ENCODE measurements at places on chromosomes 6 and 20.

- DNase-seq, result no peak
Measured at GRCh38 chr20:50879649-50880550, 51.3 kb downstream of the ADNP start.

DNA sequence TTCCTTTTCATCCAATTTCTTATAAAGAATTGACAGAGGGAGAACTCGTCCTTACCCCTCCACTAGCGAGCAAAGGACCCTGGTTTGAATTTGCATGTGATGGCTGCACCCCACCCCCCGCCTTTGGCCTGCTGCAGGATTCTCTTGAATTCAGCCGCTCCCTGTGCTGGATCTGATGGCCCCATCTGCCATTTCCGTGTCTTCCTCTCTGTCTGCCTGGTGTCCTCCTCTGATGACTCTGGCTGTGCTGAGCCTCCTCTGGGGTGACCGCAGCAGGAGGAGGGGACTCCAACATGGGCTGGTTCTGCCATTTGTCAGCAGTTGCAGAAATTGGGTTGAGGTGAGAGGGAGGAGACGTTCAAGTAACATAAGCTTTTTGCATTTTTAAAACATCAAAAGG lies 188.8 kb downstream of the DLL1 start:
- DNase-seq, result no peak

- DNase-seq, result no peak
Measured at GRCh38 chr6:78462728-78463127, 404.6 kb upstream of the IRAK1BP1 start.

DNA sequence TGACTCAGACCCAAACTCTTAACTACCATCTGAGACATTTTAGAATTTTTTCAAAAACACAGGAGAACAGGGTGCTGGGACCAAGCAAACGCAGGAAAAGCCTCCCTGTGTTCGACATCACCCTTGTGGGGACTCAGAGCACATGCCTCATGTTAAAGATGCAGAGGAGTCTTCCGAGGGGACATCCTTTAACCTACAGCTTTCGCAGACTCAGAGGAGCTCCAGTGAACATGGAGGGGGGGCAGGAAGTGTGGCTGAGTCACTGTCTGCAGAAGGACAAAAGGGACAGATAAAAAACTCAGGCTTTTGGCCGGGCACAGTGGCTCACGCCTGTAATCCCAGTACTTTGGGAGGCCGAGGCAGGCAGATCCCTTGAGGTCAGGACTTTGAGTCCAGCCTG lies 15.1 kb downstream of the BMP7 start:
- no peak for DNase-seq

DNA sequence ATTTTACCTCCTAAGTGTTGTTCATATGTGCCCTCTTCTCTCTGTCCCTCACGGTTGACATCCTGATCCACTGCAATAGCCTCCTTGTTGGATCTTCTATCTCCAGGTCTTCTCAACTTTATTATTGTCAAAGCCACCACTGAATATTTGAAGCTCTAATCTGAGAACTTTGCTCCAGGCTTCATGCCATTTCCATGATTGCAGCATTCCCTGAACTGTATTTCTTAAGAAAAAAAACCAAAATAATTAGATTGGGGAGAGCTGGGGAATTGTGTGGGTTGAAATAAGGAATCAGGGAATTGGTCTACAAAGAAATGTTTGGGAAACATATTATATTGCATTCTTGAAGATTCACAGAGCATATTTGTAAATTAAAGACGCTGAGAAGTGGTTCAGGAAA lies 2.5 kb upstream of the STX7 start:
- no peak for DNase-seq

DNA sequence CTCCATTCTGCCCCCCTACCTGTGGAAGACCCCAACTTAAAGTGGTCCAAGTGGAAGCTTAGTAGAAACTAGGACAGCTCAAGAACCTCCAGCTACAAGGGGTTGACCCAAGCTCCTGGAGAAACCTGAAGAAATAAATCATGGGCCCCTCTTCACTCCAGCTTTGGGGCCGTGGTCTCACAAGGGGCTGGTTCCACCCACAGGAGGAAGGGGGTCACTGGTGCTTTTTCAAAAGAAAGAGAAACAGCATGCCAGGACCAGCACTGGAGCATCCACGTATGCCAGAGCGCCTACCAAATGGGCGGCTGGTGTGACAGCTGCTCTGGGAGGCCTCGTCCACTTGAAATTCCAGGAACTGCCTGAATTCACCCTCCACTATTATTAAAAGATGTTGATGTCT lies 14.4 kb upstream of the ANKRD60 start:
- no peak for DNase-seq

- DNase-seq, result peak; percentile 38
Measured at GRCh38 chr6:139547122-139547776, 172.8 kb upstream of the CITED2 start.

DNA sequence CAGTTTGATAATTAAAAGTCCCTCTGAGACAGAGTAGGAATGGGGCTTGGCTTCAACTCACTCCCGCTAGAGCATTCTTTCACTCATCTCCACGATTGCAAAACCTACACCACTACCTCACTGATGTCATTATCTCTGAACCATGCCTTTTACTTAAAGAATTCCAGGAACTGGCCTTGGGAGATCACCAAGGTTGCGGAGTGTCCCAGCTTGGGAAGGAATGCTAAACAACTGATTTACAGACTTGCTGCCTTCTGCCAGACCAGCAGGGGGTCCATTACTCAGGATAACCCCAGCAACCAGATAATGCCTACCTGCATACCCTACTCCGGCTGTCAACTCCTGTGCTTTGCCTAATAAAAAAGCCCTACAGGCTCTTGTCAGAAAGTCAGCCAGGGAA lies 102.2 kb upstream of the RALGAPA2 start:
- DNase-seq, result no peak

DNA sequence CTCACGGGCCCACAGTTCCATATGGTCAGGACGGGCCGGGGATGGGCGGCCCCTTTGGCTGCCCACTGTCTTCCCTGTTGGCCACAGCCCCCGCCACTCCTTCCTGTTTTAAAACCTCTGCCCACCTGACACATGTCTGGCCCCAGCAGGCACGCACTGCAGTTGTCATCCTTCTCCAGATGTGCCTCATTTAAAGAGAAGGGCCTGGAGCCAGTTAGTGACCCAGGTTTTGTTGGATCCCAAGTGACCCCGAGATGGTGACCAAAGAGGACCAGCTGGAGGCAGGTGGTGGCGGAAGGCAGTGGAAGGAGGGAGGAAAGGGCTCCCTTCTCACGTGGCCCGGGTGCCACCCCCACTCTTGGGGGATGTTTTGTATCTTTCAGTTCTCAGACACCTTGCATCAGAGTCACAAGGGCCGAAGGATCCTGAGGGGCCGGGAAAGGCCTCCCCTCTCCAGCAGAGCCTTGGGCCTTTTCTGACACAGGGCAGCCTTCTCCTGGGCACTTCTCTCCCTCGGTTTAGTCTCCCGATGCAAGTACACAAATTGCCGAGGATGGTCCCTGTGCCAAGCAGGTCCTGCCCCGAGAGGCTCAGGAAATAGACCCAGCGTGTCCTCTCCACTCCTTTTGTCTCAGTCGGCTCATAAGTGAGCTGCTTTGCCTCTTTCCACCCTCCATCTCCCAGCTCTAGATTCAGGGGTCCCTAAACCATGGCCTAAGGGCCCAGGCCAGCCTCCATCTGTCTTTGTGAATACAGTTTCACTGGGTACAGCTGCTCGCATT lies 117.6 kb downstream of the SULF2 start:
- DNase-seq, result no peak

DNA sequence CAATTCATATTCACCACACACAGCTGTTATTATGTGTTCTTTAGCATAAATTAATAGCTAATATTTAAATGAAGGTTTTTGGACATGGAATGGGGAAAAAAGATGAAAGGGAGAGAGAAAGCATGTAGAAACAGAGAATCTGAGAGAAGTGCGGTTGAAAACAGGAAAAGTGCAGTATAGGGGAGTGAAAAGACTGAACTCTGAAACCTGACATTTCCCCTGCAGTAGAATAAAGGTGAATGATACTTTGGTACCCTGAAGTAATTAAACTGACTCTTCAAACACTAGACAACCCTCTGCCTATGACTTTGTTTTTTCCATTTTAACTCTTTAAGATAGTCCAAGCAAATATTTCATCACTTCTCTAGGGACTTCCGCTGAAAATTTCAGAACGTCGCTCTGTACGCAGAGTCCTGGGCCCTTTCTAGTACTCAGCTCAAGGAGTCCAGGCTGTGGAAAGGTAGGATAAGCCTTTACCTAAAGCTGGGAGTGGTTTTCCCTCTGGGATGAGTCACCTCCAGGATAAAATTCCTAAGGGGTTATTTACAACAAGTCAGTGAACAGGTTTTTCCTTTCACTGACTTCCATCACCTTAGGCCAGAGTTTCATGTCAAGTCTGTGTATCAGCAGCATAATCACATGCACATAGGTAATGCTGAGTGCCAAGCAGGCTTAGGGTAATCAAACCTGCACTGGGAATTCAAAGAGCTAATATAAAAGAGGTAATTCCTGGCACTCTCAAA lies 614.5 kb downstream of the PKHD1 start:
- no peak for DNase-seq

GRCh38 chr20:56903421-56903820 lies 274.3 kb downstream of the TFAP2C start:
- DNase-seq, result no peak

GRCh38 chr20:21126581-21126870 lies 644 bp downstream of the KIZ start:
- DNase-seq, result no peak

- peak; percentile 83 for DNase-seq
Measured at GRCh38 chr6:31586008-31586407, at the start of gene LST1. LST1 (plus strand) TSS chr6:31586277; CDS start chr6:31587300, 1,023 bp downstream.

DNA sequence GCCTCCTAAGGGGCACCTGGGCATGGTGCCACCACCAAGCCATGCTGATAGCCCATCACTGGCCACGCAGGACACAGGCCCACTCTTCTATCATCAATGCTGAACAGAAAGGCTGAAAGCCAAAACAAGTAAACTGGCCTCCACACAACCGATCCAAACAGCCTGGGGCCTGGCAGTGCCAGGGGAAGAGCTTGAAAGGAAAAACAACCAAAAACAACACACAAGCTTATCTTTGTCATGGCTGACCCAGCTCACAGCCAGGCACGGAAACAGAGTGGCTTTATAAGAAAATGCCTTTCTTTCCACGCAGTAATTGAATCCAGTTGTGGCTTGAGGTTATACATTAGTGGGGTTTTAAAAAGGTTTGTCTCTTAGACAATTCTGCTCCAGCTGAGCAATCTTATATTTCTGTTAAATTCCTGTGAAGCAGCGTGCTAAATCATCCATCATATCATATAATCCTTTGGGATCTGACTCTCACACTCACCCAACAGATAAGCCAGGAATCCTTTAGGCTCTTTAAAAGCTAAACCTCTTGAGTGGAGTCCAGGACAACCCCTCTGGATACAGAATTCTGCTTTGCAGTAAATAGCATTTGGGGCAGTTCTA lies 65.4 kb upstream of the SLC22A16 start:
- no peak for DNase-seq

All from suppressor macrophage (primary cell).